ENCODE measurements at places on chromosomes 16 and 17.

- no peak for DNase-seq
These were observed 6.1 kb upstream of the KRTAP2-4 start for GRCh38 chr17:41071606-41072360.

GRCh38 chr17:72985882-72986720 lies 106.4 kb downstream of the SLC39A11 start:
- peak; percentile 69 for DNase-seq

DNA sequence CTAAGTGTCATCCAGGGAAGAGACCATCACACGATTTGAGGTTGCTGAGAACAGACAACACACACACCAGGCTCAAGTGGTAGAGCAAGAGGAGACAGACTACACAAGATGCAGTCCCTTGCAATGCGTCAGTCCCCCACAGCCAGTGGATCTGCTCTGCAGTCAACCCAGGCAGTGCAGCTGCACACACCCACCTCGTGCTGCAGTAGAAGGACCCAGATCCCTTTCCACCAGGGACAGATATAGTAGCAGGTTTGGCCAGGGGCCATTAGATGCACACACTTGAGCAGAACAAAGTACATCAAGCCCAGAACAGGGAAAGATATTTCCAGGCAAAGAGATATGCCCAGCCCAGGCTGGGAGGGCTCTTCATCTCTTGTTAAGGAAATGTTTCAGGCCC lies 112.9 kb downstream of the GRIN2A start:
- DNase-seq = no peak

DNA sequence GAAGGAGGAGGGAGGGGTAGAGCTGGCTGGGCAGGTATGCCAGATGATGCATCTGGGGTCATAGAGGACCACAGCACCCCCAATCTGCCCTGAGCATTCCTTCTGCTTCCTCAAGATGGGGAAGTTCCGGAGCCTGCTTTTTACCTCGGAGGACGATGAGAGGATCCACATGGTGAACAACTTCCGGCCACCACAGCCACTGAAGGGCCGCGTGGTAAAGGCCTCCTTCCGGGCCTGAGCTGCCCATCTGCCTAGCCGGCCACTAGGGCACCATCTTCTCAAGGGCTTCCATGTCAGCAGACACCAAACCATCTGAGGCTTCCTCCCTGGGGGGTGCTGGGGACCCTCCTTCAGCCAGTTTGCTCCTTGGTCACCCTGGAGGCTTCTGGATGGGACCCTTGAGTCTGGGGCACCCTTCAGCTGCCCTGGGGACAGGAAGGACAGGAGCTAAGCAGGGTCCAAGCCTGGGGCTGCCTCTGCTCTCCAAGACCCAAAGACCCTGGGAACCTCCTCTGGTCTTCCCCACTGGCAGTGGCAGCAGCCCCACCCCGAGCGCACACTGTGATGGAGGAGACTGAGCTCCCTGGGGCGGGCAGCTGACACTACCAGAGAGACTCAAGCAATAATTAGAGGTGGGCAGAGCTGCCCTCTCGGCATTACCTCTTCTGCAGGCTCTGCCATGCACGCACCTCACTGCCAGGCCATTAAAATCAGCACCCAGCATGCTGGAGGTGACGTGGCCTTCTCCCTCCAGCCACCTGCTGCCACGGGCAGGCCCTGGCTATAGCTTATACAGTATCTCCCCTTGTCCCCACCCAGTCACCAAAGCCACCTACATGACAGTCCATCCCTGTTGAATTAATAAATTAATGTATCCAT lies 9.3 kb downstream of the CA7 start:
- no peak for DNase-seq

DNA sequence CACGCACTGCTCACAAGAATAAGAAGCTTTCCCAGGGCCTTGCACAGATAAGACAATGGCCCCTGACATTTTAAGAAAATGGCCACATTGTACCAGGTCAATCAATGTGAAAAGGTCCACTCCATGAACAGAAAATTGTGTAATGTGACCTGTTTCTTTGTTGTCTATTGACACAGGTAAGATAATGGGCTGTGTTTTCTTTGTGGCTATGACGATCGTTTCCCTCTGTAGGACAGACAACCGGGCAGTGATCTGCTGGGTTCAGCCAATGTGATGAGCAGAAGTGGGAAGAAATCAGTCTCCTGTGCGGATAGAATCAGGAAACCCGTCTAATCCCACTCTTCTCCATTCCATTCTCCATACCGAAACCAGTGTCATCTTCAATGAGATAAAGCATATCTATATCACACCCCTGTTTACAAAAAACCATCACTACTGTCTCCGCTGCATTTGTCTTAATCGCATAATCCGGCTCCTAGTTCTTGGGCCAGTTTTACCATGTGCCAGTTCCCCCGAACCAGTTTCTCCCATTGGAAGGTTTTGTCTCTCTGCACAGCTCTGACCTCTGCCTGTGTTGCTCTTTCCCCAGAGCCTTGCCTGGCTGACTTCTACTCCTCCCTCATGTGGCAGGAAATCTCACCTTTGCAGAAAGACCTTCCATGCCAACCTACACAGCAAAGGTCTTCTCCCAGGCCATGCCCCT lies 66.9 kb upstream of the ATF7IP2 start:
- no peak for DNase-seq

DNA sequence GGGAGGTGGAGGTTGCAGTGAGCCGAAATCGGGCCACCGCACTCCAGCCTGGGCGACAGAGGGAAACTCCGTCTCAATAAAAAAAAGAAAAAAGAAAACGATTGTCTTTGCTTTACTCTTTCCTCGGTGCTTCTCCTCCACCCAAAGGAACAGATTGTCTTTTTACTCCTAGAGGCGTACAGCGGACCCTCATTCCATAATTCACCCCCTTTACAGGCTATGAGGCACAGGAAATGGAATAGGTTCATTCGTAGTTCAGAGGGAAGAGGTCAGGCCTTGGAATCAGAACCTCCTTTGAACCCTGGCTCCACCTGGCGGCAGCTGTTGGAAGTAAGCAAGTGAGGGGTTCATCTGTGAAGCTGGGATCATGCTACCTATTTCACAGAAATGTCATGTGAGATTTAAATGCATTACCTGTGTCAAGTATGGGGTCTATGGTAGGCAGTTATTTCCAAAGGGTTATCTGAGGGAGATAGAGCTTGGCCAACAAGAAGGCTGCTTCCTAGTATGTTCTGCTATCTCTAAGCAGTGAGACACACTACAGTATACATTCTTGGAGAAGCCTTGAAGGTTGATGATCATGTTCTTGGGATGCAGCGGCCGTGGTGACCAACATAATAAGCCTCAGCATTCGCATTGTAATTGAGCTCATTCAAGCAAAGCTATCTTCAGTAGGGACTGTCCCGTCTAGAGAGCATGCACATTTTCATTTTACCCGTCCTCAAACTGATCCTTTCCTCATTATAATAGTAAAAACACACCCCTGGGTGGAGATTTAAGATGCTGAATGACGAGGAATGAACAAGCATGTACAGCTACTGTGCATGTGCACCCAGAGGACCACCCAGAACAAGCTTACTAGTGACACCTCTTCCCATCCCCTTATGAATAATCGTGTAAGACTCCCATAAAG lies 18.7 kb upstream of the ZNF689 start:
- peak; percentile 74 for DNase-seq

- no peak for DNase-seq
These were observed 2.8 kb upstream of the NUBP1 start for GRCh38 chr16:10740845-10741208.
